ENCODE measurements at places on chromosomes 1 and 21. TPM values are rescaled to one million over a fixed set of nuclear protein-coding genes. Genes with fewer than 3 reads are reported as not detected.
A peak's percentile ranks its signal among the peaks of the same experiment; 100 is the strongest.

DNA sequence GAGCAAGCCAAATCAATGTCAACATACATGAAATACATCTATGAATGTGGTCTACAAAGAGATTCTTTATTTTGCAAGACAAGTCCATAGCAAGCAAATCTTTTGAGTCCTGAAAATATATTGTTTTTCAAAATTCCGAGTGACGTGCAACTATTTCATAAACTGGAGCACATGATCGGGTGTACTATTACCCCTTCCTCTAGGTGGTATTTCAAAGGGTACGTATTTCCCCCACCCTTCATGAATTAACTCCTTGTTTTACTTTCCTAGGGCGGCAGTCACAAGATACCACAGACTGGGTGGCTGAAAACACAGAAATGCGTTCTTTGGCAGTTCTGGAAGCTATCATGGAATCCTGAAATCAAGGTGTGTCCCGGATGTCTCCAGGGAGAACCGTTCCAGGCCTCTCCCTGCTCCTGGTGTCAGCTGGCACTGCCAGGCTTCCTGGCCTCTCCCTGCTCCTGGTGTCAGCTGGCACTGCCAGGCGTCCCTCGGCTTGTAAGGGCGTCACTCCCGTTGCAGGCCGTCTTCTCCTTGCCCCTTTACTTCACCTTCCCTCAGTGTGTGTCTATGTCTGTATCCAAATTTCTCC, 55.3 kb downstream of the RIPK4 start:
- DNase-seq, result no peak

PTGER3 gene
- 0.07 TPM for total RNA-seq

DNA sequence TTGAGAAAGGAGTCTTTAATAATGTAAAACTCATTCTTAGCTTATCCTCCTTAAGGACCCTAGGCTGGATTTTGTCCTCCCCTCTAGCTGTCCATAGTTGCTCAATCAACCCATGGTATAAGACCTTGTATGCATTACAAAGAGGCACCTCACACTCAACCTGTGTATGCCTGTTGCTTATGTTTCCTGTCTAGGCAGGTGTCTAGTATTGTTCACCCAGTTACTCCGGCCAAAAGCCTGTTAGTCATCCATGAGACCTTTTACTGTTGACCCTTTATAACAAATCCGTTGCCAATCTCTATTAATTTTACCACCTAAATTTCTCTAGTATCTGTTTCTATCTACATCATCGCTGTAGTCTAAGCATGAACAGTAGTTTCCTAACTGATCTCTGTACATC, 3.7 kb downstream of the LYPLAL1 start:
- DNase-seq, result no peak

DNA sequence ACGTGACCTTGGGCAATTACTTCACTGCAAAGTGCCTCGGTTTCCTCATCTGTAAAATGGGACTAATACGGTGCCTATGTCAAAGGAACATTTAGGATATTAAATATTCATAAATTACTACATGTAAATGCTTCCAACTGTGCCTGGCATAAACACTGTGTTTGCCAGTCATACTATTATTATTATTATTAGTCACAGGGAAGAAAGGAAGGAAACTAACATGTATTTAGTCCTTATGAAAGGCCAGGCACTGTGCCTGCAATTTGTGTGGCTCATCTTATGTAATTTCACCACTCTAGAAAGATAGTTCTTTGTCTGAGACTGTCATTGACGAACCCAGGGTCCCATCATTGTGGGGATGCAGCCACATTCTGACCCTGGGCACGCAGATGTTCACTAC, 45.0 kb downstream of the EPHB2 start:
- no peak for DNase-seq

DNA sequence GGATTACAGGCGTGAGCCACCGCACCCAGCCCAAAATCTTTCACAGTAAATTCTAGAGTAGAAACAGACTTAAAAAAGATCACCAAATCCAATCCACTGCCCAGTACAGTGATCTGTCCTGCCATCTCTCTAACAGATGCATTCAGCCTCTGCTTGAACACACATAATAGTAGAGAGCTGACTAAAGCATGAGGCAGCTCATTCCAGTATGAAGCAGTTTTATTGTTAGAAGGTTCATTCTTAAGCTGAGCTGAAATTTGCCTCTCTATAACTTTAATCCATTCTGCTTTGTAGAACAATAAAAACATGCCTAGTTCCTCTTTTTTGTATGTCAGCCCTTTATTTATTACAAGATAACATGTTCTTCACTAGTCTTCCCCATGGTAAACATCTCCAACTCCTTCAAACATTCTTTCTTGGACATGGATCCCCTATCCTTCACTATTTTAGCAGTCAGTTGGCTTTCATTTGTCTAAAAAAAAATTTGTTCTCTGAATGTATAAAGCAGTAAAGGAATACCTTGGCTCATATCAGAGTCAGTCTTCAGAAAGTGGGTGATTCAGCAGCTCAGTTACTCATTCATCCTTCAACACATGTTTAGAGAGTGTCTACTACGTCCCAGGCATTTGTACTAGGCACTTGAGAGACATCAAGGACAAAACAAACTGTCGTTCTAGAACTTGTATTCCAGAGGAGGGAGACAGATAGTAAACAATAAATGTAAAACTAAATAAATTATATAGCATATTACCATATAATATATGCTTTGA, 10.7 kb upstream of the PTBP2 start:
- DNase-seq, result peak; percentile 42

GRCh38 chr1:246792603-246793002, 68.4 kb downstream of the SCCPDH start:
- no peak for DNase-seq

GRCh38 chr21:23698619-23699018, 1908.7 kb downstream of the MRPL39 start:
- DNase-seq, result no peak

GRCh38 chr1:192201303-192201702, 43.0 kb downstream of the RGS18 start:
- no peak for DNase-seq

DNA sequence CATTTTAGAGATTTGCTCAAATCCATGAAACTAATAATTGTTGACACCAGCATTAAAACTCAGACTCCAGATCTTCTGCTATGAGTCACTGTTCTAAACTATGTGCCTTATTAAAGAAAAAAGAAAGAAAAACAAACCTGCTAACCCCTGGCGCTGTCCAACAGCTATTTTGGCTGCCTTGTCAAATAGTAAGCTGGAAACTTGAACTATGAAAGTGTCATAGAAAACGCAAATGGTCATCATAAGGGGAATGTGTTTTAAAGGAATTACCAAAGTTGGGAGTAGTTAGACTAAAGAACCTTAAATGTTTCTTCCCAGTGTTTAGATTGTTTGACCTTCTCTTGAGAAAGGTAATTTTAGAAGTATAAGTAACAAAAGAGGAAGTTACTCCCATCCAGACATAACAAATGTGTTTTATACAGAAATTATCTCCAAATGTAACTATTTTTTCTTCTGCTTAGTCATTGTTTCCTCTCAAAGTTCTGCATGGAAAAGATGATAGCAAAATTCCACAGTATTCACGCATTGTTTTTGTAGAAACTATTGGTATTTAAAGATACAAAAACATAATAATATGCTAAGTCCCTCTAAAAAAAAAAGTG, 272.4 kb downstream of the TPR start:
- DNase-seq, result peak; percentile 69

GRCh38 chr1:114310695-114311271, 157.1 kb upstream of the SYT6 start:
- no peak for DNase-seq

- no peak for DNase-seq
Measured at GRCh38 chr1:18632218-18632588, 1.6 kb downstream of the PAX7 start.

SLC16A4 gene
- total RNA-seq, result 0.60 TPM

- DNase-seq, result no peak
Measured at GRCh38 chr1:30885570-30886522, 22.7 kb downstream of the SDC3 start.

FNDC5 gene
- 1.4 TPM for total RNA-seq

DNA sequence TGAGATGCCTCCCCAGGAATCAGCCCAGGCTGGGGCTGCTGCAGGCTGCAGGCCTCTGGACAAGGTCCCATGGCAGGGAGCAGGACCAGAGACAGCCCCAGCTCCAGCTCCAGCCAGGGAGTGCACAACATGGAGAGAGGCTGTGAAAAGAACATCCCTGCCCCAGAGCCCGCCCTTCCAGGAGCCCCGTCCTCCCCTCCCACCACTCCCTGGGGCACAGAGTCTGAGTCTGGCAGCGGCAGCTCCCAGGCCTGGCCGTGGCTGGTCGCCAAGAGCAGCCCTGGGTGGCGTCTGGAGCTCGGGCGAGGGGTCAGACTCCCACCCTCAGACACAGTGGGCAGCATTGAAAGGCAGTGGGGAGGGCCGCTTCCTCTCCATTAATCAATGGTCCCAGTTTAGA, 37.8 kb downstream of the MEGF6 start:
- DNase-seq, result no peak

DNA sequence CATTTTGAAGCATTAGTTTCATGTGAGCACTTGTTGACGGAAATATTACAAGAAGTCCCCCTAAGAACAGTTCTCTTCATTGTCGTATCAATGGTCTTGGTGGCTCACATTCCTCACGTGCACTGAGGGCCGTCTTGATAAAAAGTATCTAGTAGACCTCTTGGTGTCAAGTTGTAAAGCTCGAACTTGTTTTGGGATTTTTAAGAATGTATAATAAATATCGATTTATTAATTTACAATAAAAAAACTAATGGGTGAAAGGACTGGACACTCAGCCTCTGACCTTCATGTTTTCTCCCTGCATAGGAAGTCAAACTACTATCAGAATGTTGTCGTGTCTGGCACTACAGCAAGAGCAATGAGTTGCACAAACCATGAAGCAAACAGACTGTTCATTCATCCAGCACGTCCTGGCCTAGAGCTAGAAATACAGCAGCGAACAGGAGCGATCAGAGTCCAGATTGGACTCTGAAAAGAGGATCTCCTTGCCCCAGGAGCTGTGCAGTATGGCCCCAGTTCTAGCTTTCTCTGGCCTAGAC, 319.2 kb downstream of the SMYD3 start:
- DNase-seq, result no peak

- DNase-seq, result no peak
Measured at GRCh38 chr1:176786274-176786673, 323.3 kb downstream of the PAPPA2 start.

- peak; percentile 25 for DNase-seq
Measured at GRCh38 chr1:10696977-10697376, 99.5 kb downstream of the CASZ1 start.

MYOG gene
- not detected for total RNA-seq

AVPR1B gene
- not detected for total RNA-seq

DNA sequence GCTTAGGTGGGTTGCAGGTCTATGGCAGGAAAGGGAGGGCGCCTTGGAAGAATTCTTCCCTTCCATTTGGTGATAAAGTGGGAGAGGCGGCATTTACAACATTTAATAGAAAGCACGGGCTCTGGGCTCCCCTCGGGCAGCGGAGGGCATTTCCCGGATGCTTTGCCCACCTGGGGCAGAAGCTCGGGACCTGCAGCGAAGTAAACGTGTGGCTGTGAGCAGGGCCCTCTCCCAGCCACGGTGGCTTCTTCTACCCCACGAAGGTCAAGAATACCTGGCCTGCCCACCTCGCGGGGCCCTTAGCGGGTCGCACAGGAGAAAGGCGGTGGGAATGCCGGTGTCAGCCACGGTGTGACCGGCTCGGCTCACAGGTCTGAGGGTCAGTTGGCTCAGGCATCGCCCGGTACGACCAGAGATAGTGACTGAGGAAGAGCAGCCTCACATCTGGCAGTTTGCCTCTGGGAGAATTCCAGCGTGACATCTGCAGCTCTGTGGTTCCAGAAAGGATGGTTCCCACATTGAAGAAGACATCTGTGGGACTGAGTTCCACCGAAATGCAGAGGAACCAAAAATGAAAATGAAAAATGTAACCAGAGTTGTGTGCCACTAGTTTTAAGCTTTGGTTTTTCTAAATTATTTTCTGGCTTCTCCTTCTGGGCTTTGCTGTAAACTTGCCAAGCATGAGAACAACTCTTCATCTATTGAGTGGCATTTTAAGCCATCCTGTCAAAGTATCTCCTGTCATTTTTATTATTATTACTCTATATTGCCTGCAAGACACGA, 720 bp upstream of the F3 start:
- peak; percentile 22 for DNase-seq

- no peak for DNase-seq
Measured at GRCh38 chr21:41439248-41439647, 13.2 kb downstream of the MX1 start.
